ENCODE measurements at places on chromosomes 2 and 18.

- DNase-seq = no peak
These were observed 90.0 kb upstream of the SIX3 start for GRCh38 chr2:44851518-44851917.

DNA sequence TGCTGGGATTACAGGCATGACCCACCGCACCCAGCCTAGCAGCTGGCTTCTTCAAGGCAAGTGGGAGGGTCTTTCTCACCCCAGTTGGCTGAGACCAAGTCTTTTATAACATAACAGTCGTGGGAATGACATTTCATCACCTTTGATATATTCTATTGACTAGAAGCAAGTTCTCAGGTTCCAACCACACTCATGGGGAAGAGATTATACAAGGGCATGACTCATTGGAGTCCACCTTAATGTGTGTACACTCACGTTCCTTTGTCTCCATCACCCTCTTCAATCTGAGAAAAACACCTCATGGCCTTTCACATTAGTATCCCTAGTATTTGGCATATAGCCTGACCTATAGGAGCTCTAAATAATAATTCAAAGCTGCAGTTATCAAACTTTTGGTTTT, 2.8 kb upstream of the BBS5 start:
- no peak for DNase-seq

DNA sequence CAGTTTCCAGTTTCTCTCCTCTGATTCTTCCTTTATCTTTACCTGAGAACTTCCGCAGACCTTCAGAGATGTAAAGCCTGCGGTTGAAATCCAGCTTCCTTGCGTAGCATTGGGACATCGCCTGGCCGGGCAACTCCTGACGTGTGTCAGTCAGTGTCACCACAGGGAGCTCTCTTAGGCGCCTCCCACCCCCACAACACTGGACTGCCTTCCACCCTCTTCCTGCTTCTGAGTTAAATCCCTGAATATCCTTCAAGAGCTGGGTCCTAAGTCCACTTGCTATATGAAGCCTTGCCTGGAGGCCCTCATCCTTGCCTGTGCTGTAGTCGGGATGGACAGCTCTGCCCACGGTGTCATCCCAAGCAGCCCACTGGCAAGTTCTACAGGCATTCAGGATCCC, 179.4 kb downstream of the SEPTIN10 start:
- DNase-seq = no peak

- no peak for DNase-seq
These were observed 176.3 kb downstream of the EIPR1 start for GRCh38 chr2:3201281-3201680.

DNA sequence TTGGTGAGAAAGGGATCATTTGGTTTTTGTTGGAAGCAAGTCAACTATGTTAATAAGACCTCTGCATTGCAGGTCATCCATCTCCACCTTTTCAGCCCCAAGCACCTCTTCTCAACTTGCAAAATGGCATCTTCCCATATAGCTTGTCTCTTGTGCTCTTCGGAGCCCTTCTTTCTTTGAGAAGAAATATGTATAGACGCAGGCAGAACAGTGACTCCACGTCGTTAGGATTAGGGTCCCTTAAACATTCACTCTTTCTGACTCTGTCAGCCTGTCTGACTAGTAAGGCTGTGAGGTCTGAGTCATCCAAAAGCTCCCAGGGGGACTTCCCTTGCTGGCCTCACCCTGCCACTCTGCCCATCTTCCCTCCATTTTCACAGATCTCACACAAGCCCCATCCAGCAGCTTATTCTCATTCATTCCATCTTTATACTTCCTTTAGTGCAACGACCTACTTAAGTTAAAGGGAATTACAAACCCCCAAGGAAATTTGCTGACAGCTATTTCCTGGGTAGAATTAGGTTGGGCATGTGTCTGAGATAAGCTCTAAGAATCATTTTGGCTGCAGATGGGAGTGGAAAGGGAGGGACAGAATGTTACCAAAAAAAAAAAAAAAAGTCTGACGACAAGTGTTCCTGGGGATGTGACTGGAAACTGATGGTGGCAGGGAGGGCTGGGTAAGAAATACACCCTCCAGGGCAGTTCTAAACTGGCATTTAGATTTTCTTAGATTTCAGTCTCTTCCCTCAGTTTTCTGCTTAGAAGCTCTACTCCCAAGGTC, 37.7 kb upstream of the MEX3C start:
- DNase-seq = no peak

GRCh38 chr2:241188361-241189092, at the start of gene ANO7:
TSS of gene ANO7 (plus strand) at chr2:241188677. CDS start at chr2:241190064, 1,387 bp downstream.
- DNase-seq = no peak

DNA sequence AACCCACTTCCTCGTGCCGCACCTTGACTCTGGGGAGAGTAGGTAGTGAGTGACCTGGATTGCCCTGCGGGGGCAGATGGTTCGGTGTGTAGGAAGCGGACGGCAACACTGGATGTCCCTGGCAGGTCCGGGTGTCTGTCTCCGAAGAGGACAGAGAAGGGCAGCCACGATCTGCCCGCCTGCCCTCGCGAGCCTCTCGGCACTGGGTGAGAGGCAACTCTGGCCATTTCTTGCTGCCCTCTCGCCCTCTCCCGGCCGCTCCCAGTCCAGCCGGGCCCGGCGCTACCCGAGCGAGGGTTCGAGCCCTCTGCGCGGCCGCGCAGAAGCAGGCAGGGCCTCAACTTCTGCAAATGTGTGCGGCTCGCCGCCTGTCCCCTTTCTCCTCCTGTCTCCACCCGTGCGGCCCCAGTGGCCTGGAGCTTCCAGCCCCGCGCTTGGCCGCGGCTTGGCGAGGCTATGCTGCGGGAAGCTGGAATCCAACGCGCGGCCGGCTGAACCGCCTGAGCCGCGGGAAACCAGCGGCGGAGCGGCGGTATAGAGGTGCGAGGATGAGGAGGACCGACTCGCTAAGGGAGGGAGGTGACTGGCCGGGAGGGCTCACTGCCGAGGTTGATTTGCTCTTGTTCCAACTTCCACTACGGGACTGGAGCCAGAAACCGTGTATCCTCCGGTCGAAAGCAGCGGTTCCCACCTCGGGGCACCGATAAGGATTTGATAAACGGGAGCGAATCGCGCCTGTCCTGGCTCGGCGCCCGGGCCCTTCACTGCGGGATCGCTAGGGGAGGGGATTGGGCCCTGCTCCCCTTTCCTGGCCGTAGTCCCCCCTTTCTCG, 1.5 kb downstream of the EPAS1 start:
- DNase-seq = no peak

- DNase-seq = no peak
These were observed 53.1 kb upstream of the ZEB2 start for GRCh38 chr2:144572977-144573376.

- DNase-seq = no peak
These were observed 1.3 kb downstream of the LIPG start for GRCh38 chr18:49563130-49563540.

DNA sequence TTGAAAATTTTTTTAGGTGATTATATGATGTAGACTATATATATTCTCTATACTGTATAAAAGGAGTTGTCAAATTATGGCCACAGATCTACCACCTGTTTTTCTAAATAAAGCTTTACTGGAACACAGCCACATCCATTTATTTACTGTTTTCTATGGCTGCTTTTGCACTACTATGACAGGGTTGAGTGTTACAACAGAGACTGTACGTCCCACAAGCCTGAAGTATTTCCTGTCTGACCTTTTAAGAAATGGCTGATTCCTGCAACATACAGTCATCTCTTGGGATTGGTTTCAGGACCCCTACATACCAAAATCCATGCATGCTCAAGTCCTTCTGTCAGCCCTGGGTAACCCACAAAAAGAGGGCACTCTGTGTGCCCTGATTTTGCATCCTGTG, 508.3 kb downstream of the TSN start:
- DNase-seq = no peak

GRCh38 chr2:88739985-88740600, 48.6 kb downstream of the RPIA start:
- no peak for DNase-seq

DNA sequence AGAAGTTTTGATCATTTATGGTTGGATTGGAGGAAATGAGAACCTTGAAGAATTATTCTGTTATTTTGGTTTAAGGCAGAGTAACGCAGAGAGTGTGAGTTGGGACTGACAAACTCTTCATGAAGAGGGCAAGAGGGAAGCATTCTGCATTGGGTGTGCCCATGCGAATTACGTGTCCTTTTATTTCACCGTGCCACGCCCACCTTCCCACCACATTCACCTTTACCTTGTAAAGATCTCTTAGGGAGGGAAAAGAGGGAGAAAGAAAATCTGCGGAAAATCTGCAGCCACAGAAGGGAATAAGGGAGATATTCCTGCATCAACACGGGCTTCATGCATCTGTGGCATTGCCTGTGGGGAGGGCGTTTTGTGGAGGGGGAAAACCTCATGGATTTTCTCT, 31.8 kb downstream of the SLC9A4 start:
- no peak for DNase-seq

DNA sequence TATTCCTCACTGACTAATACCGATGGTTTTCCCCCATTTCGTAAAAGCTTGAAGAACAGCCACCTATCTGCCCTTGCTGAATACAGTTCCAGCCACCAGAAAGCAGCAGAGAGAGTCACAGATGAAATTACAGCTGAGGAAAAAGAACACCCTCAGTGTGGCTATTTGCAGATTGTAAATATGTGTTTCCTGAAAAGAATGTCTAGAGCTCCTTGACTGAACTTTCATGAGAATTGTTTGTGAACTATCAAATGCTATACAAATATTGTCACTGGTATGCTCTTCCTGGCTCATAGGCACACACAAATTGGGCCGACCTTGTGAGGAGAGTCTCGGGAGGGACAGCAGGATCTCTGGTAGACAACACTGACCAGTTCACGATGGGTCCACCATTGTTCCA, 58.1 kb upstream of the TTC39C start:
- DNase-seq = no peak

GRCh38 chr2:191622374-191623320, 55.3 kb upstream of the NABP1 start:
- no peak for DNase-seq

GRCh38 chr2:46748735-46749531, 166.7 kb downstream of the MCFD2 start:
- no peak for DNase-seq

- no peak for DNase-seq
These were observed 689.1 kb upstream of the POU3F3 start for GRCh38 chr2:104164721-104165252.

GRCh38 chr2:46161315-46161714, 135.9 kb upstream of the EPAS1 start:
- no peak for DNase-seq

- no peak for DNase-seq
These were observed 14.6 kb upstream of the CREG2 start for GRCh38 chr2:101401906-101402305.

DNA sequence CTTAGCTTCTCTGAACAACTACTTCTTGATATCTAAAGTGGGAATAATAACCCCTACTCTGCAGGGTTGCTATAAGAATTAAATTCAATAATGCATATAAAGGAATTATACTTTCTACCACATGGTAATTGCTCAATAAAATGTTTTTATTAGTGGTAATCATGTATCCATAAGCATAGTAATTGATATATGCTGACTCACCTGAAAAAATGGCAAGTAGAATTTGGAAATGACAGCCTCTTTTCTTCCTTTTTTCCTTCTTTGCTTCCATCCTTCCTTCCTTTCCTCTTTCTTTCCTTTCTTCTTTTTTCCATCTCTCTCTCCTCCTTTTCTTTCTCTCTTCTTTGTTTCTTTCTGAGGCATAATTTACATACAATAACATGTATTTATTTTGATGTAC, 65.3 kb downstream of the DPP10 start:
- no peak for DNase-seq

DNA sequence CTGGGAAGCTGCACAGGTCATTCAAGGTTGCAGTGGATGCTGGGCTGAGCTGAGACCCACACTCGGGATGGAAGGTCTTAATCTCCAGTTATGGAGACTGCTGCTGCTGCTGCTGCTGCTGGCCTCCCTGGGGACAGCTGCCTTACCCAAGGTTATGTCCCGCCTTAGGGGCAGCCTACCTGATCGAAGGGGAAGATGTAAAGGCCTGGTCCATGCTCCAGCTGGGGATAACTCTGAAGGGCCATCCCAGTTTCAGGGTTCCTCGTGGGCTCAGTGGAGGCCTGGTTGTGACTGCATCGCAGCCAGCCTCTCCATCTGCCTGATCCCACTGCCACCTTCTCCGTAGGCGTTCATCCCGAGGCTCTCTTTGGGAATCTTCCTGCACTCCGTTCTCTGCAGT, 33.0 kb downstream of the RHOB start:
- DNase-seq = no peak

GRCh38 chr2:115165529-115166109, 723.2 kb downstream of the DPP10 start:
- no peak for DNase-seq

- DNase-seq = no peak
These were observed 560.2 kb upstream of the LRATD1 start for GRCh38 chr2:14072338-14072737.

DNA sequence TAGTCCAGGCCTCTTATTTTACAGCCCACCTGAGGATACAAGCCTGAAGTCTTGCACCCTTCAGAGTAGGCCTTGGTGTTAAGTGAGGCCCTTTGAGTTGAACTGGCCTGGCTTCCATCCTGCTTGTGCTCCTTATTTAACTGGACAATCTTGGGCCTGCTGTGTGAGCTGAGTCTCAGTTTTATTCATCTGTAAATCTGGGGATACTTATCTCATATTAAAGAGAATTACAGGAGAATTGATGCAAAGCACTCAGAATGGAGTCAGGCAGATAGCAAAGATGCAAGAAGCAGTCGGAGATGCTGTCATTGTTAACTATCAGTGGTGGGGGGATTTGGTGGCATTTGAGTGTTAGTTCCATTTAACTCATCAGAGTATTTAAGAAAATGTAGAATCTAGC, 36.8 kb downstream of the MFSD6 start:
- DNase-seq = no peak

DNA sequence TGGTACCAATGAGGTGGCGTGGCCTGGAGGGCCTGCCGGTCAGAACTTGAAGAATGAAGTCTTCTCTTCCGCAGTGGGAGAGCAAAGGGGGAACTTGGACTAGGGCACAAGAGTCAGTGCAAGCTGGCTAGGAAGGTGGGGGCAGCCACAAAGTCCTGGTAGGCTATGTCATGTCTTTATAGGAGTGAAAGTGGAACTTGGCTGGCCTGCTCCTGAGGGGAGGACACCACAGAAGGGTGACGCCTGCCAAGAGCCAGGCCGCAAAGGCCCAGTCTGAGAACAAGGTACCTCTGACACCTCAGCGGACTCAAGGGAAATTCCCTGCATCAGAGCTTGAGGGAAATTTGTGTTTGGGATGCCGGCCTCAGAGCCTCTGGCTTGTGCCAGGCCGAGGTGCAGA, 32.2 kb upstream of the MAP3K20 start:
- DNase-seq = no peak

GRCh38 chr18:59029663-59030429, 109.8 kb upstream of the SEC11C start:
- DNase-seq = no peak

- no peak for DNase-seq
These were observed 446.1 kb downstream of the ZNF804A start for GRCh38 chr2:185044323-185044874.

GRCh38 chr18:435940-436339, 64.6 kb downstream of the COLEC12 start:
- no peak for DNase-seq

DNA sequence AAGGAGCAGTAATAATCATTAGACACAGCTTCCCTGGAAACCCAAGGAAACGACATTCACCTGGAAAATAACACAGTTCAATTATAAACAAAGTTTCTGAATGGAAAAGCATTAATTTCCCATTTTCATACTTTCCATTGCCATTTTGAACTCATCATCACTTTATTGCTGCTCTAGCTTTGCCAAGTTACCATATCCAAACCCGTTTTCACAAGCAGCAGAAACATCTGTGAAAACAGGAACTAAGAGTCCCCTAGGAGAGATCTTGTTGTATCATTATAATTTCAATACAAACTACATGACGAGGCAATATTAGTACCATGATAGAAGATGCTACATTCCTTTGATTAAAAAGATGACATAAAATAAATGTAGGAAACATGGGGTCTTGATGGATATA, 597.0 kb upstream of the NRXN1 start:
- no peak for DNase-seq
